Esophagus muscularis mucosa (tissue), 4 donors: ENCODE measurements at places on chromosomes 4 and X. TPM values are rescaled to one million over a fixed set of nuclear protein-coding genes. Genes with fewer than 3 reads are reported as not detected.
A peak's percentile ranks its signal among the peaks of the same experiment; 100 is the strongest.

DNA sequence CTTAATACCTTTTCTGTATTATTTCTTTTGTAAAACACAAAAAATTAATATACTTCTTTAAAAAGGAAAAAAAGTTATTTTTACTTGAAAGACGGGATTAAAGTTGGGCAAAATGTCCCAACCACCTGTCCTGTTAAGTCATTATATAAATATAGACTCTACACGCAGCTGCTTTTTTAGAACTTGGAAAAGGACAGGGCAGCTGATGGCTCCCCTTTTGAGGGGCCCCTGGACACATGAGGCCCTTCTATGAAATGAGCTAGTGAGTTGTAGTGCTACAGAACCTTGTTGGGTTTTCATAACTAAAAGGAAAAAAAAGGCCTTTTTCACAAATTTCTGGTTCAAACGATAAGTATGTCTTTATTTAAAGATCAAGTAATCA is 600 bp upstream of the BEX2 start:
- H3K27ac ChIP-seq = no peak overlapping the region
- peaks cover 10% of the 10 kb centered on the region for H3K4me1 ChIP-seq
- H3K4me3 ChIP-seq = peak overlapping the region; percentile 58
- no peaks in the 10 kb centered on the region for H3K36me3 ChIP-seq
- no peak for DNase-seq

DNA sequence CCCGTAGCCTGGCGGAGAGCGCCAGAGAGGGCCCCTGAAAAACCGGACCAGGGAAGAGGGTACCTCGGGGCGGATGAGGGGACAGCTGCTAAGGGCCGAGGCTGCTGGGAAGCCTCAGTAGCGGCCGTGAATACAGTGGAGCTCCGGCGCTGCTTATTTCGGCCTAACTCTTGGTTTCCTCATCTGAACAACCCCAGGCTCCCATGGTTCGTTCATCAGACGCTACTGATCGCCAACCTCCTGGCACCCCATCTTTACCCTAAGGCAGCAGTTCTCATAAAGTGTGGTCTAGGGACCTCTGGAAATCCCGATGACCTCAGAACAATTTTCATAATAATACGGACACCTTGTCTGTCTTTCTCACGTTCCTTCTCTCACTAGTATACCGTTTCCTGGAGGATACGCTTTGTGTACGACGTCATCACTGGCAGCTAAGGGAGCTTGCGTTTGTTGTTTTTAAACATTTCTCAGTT is 645 bp upstream of the RAB28 start:
- peak overlapping the region; percentile 92 for H3K27ac ChIP-seq
- no peaks in the 10 kb centered on the region for H3K27me3 ChIP-seq
- H3K4me3 ChIP-seq = peak overlapping the region; percentile 71
- H3K36me3 ChIP-seq = no peaks in the 10 kb centered on the region

- no peak overlapping the region for H3K27ac ChIP-seq
- no peak for DNase-seq
- no peaks in the 10 kb centered on the region for H3K36me3 ChIP-seq
Observed at GRCh38 chr4:136650541-136651277, 881.6 kb downstream of the PCDH18 start.

GRCh38 chrX:37409278-37409677 is 60.1 kb downstream of the PRRG1 start:
- H3K36me3 ChIP-seq = no peaks in the 10 kb centered on the region
- no peak overlapping the region for H3K27ac ChIP-seq
- no peak for DNase-seq
- H3K27me3 ChIP-seq = no peaks in the 10 kb centered on the region
- H3K4me3 ChIP-seq = no peak overlapping the region

Gene NUDT11
- 2.5 TPM for total RNA-seq

Gene SLC25A4
- total RNA-seq = 143 TPM

DNA sequence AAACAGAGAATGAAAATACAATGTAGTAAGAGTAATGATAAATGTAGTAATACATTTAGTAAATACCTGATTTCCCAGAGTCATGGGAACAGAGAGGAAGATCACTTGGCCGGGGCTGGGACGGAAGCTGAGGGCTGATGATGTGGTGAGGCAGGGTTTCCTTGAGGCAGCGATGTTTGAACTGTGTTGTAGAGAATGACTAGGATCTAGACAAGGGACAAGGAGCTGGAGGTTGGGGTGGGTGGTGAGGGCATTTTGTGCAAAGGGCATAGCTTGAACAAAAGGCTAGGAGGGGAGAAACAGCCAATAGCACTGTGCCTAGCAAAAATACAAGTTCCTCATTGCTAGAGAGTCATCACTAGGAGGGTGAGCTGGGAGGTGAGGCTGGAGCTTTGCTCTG is 64.3 kb upstream of the RAPGEF2 start:
- H3K4me3 ChIP-seq = no peak overlapping the region
- H3K36me3 ChIP-seq = no peaks in the 10 kb centered on the region
- no peaks in the 10 kb centered on the region for H3K27me3 ChIP-seq
- H3K27ac ChIP-seq = no peak overlapping the region
- no peak for DNase-seq

DNA sequence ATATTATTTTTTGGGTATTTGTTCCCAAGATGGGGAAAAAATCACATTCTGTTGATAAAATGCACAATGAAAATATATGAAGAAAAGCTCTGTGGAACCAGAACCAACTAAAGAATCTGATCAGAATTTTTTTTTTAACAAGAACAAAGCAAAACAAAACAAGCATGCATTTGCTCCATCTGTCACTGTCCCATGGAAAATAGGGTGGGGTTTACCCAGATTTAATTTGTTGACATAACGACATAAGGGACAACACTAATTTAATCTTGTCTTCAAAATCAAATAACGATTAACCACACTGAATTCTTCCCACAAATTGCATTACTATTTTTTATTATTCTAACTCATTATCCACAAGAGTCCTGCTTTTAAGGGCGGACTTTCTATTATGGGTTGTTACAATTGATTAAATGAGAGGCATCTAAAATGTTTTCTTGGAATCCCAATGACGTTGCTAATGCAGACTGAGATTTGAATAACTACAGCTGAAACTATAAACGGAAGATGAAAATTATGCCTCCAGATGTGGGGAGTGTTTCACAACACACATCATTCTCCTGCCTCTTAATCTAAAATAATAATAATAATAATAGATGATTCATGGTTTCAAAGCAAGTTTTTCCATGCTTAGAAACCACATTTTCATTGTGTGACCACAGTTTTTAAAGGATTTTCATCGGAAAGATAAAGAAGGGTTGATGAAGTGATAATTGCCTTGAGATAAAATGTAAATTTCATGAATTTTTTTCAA is 307.0 kb upstream of the CPEB2 start:
- no peaks in the 10 kb centered on the region for H3K27me3 ChIP-seq
- no peak overlapping the region for H3K4me3 ChIP-seq
- H3K27ac ChIP-seq = no peak overlapping the region
- no peaks in the 10 kb centered on the region for H3K36me3 ChIP-seq
- no peak for DNase-seq

Gene SUPT20HL1
- total RNA-seq = not detected

GRCh38 chrX:25004040-25004439 is 11.7 kb downstream of the ARX start:
- no peak overlapping the region for H3K27ac ChIP-seq
- no peaks in the 10 kb centered on the region for H3K36me3 ChIP-seq
- H3K4me3 ChIP-seq = no peak overlapping the region

Gene HNRNPDL
- total RNA-seq = 227 TPM
